ENCODE measurements at places on chromosomes 2 and 18. TPM values are rescaled to one million over a fixed set of nuclear protein-coding genes. Genes with fewer than 3 reads are reported as not detected.

OXER1 gene
- 0.98 TPM for total RNA-seq

GAD1 gene
- 0.15 TPM for total RNA-seq

TFCP2L1 gene
- total RNA-seq = 90.3 TPM

CYP20A1 gene
- total RNA-seq = 45.4 TPM

KIF1A gene
- under 0.01 TPM for total RNA-seq

STPG4 gene
- 0.32 TPM for total RNA-seq

KCNIP3 gene
- 14.4 TPM for total RNA-seq

TRIP12 gene
- total RNA-seq = 247 TPM

ZSCAN30 gene
- 33.2 TPM for total RNA-seq

MATN3 gene
- 2.9 TPM for total RNA-seq
